ENCODE measurements at places on chromosomes 16 and 17.

DNA sequence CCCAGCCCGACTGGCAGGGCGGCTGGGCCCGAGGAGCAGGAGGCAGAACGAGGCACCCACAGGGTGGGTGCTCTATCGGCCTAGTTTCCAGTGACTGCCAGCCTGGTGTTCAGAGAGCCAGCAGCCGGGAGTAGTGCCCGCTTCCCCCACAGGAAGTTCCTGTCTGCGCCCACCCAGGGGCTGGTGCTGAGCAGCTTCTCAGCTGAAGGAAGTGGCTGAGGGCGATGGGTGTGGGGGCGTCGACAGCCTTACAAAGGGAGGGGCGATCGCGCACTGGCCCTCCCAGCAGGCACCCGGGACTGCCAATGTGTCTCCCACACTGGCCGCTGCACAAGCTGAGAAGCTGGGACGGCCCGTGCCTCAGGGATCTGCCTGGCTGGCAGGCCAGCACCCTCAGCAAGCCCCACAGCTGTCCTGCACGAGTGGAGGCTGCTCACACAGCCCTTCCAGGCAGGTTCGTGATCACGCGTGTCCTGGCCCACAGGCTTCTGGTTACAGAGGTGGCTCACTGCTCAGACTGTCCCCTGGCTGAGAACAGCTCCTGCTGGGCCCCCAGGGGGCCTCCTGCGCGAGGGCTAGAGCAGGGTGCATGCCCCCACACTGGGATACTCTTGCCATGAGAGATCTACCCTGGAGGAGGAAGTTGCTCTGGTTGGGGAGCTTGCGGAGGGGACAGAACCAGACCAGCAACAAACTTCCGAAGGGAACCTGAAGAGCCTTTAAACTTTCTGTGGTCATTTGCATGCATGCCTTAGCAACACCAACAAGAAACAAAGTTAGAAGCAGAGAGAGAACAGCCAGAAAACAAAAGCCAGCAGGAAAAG is 2.5 kb downstream of the RNF166 start:
- no peak for DNase-seq

GRCh38 chr17:32943647-32944191 is 15.8 kb downstream of the TMEM98 start:
- peak; percentile 92 for DNase-seq

- peak; percentile 35 for DNase-seq
These were observed 116.6 kb upstream of the C17orf78 start for GRCh38 chr17:37259030-37259735.

DNA sequence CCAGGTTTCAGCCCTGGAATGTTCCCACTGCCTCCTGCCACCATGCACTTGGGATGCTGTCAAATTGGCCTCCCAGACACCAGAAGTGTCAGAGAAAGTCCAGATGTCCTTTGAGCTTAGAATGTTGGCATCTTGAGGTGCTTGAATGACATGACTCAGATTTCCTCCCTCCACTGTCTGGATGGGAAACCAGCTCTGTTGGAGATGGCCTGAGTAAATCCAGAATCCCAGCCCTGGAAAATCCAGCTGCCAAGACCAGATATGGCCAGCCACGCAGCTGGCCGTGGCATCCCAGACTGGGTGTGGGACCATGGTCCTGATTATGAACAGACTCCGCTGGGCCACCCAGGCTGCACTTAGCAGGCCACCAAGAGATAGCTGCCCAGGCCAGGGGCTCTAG is 57.0 kb upstream of the CLEC3A start:
- no peak for DNase-seq

DNA sequence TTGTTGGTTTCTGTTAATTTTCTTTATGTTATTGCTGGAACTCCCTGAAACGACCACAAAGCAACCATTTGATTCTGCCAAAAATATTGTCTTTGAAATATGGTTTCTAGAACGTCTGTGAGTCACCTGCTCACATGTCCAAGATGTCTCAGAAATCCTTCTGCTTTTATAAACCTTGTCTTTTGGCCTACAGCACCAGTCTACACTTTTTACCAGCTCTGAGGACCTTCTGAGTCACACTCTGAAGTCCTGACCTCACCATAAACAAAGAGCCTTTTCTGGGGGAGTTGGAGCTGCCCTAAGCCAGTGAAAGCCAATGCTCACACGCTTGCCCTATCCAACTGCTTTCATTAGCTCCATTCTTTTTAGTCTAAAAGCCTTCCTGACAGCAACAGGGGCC is 55.5 kb downstream of the GRIN2A start:
- no peak for DNase-seq

- no peak for DNase-seq
These were observed 12.1 kb downstream of the CDR2L start for GRCh38 chr17:74999523-74999922.

DNA sequence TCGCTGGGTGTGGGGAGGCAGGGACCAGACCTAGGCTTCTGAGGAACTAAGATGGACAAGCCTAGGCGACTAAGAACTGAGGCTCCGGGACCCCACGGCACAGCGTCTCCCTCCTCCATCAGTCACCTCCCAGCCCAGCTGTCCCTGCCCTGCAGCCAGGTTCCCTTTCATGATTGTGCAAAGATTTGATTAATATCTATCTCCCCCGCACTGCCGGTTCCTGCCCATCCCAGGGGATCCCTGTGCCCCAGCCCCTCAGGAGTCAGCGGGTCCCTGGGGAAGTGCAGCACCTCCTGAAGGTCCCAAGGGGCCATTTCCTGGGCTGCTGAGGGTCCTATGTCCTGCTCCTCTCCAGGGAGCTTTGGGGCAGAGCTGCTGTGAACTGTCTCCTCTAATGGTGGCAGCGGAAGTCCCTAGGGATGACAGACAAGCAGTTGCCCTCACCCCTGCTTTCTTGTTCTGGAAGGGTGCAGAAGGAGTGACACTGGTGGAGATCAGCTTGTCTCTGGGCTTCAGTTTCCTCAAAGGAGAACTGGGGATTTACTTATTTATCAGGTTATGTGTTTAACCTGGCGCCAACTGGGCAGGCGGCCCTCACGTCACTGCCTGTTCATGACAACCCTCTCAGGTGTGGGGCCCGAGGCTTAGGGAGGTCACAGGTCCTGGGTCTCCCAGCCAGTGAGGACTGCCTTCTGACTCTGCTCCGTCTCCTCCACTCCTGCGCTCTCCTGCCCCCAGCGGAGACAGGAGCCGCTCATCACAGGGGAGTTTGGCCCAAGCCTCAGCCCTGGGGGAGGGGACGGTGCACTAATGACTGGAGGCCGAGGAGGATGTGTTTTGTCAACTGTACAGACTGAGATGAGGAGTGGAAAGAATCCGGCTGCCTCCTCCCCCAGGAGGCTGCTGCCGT is 1.9 kb upstream of the C16orf74 start:
- DNase-seq = no peak

DNA sequence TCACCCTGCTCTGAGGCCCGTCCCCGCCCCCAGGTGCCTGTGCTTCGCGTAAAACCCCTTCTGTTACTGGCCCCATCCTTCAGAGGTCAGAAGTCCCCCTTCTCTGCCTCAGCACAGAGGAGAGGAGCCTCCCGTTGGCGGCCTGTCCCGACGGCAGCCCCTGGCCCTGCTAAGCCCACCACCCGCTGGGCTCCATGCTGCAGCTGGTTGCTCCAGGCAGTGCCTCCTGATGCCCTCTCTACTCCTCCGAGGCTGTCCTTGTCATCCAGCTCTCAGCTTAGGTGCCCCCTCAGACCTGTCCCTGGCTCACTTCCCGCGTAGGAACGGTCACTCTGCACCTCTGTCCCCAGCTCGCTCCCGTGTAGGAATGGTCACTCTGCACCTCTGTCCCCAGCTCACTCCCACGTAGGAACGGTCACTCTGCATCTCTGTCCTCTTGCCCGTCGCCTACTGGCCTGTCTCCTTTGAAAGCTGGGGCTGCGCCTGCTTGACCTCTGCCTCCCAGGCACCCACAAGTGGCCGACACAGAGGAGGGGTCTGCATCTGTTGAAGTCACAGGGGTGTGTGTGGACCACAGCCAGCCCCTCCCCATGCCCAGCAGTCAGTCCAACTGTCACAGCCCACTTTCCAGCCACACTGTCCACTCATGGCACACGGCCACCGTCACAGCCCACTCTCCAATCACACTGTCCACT is 31.7 kb upstream of the ZC3H18 start:
- no peak for DNase-seq
